ENCODE measurements at places on chromosomes 6 and 20.

GRCh38 chr6:133855276-133855990, 33.5 kb upstream of the TCF21 start:
- no peak for DNase-seq

DNA sequence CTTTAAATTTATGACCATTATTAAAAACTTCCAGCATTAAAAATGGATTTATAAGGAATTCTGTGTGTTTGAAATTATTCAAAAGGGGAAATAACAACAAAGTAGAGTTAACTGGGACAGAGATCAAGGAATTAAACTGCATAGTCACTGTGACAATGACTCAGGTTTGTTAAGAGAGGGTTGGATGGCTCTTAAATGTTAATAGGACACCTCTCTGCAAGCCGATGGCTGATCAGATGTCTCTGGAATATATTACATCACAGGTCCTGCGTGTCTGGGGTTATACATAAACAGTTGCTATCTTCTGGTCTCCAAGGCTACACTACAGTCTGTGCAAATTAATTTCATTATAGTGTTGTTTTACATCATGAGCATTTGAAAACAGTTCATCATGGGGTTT, 574.3 kb downstream of the COL12A1 start:
- DNase-seq = no peak

DNA sequence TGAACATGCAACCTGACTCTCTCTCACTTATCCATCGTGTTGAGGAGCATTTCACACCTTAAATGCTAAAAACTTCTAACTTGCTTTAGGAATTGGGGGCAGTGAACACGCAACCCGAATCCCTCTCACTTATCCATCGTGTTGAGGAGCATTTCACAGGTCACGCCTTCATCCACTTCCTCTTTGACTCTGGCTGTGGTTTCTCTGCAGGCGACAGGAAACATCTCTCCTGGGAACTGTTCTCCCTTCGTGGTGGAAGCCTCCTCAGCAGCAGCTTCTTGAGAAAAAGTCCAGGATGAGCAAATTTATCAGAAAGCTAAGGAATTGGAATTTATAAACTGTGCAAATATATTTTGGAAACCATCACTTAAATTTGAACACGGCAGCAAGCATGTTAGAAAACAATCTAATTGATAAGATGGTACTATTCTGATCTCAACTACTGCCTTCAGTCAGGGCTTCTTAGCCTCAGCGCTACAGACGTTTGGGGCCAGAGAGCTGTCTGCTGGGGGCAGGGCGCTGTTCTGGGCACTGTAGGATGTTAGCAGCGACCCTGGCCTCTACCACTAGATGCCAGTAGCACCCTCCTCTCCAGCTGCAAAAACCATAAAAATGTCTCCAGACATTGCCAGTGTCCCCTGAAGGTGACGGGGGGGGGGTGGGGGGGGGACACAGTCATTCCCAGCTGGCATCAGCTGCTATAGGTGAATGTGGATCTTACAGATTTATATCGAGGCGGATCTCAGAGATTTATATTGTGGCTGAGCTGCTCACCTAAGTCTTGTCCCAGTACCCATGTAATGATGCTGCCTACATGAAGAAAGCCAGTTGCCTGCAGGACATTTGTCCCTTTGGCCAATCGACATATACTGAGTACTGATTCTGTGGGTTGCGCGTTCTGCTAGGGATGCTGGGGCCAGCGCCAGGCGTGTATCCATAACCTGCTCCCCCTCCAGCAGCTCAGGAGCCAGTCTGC, 26.2 kb downstream of the CTCFL start:
- no peak for DNase-seq

GRCh38 chr20:15012566-15012965, 675.2 kb upstream of the FLRT3 start:
- DNase-seq = no peak

DNA sequence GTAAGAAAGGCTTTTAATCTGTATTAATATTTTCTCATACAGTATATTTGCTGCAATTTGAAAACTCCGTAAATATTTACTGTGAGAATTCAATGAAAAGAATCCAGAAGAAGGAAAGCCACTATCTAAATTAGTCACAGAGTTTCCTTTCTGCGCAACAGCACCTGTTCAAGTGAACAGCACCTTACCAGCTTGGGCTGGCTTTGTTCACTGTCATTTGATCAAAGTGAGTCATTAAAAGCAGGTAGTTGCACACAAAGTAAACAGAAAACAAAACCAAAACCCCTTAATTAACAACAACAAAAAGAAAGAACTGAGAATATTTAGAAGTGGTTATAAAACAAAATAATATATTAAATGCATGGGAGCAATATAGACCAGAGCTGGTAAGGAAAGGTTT, 12.8 kb downstream of the SMLR1 start:
- no peak for DNase-seq

- peak; percentile 98 for DNase-seq
These were observed 109.6 kb downstream of the RTN4IP1 start for GRCh38 chr6:106519460-106520394.

- DNase-seq = no peak
These were observed 64.0 kb upstream of the TFB1M start for GRCh38 chr6:155378276-155378675.

DNA sequence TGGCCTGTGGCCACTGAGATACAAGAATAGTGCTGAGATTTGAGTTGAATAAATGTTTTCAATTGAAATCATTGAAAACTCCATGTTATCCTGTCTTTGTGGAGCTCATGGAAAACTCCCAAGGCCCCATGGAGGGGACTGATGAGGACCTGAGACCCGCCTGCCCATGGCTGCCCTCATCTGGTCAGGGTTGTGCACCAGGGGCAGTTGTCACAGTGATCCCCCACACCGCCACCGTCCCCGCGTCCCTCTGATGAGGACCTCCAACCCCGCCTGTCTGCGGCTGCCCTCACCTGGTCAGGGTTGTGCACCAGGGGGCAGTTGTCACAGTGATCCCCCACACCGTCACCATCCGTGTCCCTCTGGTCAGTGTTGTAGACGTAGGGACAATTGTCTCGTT, 27.8 kb downstream of the THBS2 start:
- no peak for DNase-seq

GRCh38 chr20:6626805-6627204, 140.7 kb upstream of the BMP2 start:
- DNase-seq = no peak

- no peak for DNase-seq
These were observed 46.0 kb upstream of the TAGAP start for GRCh38 chr6:159090530-159091480.

- DNase-seq = no peak
These were observed 41.9 kb upstream of the PRSS16 start for GRCh38 chr6:27205375-27206278.

DNA sequence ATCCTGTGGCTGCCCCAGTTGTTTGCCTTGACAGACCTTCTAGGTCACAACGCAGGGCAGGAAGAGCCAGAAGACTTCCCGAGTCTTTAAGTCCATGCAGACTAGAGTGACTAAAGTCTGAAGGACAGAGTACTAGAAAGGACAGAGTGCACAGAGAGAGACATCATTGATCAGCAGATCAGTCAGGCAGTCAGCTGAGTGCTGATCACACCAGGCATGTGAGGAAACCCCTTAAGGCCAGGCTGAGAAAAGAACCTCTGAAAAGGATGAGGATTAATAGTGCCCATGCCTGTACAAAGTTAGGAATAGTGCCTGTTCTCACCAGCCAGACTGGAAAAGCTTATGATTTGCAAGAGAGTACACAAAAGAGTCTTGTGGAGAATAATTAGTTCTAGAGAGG, 91.3 kb downstream of the CFAP61 start:
- DNase-seq = no peak

- no peak for DNase-seq
These were observed 84.2 kb upstream of the BMP2 start for GRCh38 chr20:6683021-6683977.

DNA sequence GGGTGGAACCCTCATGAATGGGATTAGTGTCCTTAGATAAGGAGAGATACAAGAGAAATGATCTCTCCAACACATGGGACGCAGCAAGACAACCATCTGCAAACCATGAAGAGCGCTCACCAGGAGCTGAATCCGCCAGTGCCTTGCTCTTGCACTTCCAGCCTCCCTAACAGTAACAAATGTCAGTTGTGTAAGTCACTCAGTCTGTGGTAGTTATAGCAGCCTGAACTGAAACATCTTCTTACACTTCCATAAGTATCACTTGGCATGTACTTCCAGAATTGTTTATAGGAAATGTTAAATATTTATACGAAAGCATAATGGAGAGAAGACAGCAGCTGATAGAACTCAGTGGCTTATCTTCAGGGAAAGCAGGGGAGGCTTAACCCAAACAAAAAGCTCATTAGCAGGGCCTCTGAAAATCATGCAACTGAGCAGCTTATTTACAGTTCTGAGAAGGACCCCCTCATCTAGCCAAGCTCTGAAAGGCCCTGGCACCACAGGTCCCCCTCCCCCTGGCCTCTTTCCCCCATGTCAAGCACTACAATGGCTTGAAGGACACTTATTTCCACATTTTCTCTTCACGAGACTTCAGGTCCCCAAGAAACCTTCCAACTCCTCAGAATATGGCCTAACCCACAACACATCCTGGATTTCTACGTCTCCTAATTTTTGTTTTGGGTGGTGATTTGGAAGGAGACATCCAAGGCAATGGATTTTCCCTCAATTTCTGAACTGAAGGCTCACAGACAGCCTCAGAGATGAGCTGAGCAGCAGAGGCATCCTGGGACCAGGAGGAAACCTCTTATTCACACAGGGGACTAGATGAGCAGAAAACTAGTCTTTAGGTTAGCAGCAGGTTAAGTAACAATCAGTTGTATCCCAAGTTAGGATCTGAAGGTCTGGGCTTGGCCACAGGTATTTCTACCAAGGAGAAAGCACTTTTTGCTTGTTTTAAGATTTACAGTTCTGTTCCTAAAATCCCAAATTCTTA, 49.1 kb downstream of the GCLC start:
- no peak for DNase-seq

DNA sequence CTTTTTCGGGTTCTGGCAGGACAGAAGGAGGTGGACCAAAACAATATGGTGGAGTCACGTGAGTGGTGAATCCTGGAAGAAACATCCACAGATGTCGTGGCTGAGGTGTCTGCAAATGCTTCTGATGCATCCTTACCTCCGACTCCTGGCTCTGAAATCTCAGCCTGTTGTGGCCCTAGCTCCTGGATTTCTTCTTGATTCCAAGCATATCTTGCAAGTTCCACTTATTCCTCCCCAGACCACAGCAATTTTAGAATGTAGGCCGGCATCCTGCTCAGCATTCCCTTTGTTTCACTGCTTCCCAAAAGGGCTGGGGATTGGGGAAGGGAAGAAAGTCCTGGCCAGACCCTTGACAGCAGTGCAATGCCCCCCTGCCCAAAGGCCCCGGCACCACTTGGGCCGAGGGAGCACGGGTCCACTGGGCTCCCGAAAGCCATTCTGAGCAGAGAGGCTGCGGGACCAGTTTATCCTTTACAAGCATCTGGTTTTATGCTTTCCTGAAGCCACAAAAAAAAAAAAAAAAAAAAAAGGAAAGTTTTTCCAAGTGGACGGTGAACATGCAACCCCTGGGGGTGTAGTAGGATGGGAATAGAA, 200.9 kb upstream of the RNF24 start:
- peak; percentile 73 for DNase-seq
